ENCODE measurements at places on chromosomes 4 and X.

DNA sequence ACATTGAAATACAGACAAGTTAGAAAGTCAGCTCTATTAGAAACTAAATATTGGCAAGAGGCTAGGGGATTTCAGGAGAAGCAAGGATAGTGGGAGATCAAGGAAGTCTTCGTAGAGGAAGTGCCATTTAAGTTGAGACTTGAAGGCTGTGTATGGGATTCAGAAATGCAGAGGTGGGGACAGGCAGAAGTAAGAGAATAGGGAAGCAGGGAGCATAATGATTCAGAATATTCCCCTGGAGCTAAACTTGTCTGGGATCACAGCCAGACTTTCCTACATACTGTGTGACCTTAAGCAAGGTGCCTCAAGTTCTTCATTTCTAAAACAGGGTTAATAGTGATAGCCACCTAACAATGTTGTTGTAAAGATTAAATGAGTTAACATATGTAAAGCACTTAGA lies 108.8 kb downstream of the DDIT4L start:
- no peak for DNase-seq

DNA sequence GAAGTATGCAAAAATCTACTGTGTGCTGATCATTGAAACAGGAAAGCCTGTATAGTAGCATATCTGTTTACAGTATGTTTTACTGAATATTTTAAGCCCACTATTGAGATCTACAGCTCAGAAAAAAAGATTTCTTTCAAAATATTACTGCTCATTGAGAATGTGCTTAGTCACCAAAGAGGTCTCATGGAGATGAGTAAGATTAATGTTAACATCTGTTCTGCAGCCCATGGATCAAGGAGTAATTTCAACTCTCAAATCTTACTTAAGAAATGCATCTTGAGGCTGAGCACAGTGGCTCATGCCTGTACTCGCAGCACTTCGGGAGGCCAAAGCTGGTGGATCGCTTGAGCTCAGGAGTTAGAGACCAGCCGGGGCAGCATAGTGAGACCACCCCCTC lies 3.3 kb downstream of the RNF4 start:
- no peak for DNase-seq

DNA sequence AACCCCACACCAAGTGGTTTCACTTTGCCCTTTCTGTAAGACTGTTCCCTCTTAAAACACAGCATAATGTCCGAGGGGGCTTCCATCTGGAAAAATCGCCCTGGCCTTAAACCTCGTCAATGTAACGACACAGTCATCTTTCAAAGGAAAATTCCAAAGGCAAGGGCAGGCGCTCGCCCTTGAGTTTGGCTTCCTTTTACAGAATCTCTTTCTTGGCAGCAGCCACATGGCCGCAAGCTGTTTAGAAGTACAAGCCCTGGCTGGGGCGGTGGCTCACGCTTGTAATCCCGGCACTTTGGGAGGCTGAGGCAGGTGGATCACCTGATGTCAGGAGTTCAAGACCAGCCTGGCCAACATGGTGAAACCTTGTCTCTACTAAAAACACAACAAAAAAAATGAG lies 27.1 kb upstream of the GRPEL1 start:
- no peak for DNase-seq

GRCh38 chr4:149999485-150000074 lies 78.7 kb upstream of the DCLK2 start:
- DNase-seq, result no peak

GRCh38 chr4:56468097-56468422 lies 643 bp downstream of the SRP72 start:
- peak; percentile 31 for DNase-seq

DNA sequence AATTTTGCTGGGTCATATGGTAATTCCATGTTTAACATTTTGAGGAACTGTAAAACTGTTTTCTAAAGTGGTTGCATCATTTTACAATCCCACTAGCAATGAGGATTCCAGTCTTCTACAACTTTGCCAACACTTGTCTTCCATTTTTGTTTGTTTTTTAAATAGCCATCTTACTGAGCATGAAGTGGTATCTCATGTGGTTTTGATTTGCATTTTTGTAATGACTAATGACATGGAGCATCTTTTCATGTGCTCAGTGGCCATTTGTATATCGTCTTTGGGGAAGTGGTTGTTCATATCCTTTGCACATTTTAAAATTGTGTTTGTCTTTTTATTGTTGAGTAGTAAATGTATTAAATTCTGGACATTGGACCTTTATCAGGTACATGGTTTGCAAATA lies 94.7 kb downstream of the TMEM131L start:
- no peak for DNase-seq

GRCh38 chr4:19230906-19231545 lies 1020.7 kb upstream of the SLIT2 start:
- no peak for DNase-seq

DNA sequence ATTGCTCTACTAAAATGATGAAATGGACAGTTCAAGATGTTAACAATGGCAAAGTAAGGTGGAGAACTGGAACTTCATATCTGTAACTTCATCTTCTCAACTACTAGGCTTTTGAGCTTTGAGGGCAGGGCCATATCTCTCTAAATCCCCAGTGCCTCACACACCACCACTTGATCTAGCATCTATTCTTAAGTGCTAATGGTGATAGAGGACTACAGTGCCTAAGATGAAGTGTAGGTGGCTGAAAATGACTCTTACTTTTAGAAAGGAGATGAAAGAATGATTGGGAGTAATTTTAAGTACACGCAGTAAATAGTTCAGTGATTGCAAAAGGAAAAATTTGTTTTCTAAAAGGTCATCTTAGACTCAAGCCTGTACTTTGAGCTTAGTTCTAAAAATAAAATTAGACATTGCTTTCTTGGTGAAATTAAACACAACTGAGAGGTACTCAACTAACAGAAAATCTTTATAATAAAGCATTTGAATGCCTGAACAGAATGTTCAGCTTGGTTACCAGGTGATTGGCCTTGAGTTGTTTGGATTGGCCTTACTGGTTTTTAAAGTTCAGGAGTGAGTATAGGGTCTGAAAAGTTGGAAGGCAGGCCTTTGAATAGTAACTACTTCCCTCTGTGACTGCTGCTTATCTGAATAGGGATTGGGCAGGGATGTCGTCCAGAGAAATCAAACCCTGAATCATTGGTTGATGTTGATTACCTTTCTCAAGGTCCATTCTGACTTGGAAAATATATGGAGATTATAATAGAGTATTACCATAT lies 45.4 kb downstream of the DIAPH2 start:
- no peak for DNase-seq

GRCh38 chrX:105821471-105822121 lies 743 bp upstream of the NRK start:
- no peak for DNase-seq

DNA sequence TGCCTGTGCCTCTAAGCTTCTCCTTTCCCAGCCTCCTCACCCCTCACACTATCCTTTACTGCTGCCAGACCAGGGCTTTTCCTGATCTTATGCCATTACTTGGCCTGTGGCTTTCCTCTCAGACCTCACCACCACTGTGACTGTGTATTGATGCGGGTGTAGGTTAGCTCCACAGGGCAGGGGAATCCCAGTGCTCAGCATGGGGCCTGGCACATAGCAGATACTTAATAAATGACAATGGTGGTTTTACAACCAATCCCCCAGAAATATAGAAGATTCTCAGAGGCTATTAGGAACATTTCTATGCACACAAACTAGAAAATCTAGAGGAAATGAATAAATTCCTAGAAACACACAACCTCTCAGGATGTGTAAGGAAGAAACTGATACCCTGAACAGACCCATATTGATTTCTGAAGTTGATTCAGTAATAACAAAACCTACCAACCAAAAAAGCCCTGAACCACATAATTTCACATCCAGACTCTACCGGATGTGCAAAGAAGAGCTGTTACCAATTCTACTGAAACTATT lies 129.6 kb upstream of the QRFPR start:
- DNase-seq, result no peak

DNA sequence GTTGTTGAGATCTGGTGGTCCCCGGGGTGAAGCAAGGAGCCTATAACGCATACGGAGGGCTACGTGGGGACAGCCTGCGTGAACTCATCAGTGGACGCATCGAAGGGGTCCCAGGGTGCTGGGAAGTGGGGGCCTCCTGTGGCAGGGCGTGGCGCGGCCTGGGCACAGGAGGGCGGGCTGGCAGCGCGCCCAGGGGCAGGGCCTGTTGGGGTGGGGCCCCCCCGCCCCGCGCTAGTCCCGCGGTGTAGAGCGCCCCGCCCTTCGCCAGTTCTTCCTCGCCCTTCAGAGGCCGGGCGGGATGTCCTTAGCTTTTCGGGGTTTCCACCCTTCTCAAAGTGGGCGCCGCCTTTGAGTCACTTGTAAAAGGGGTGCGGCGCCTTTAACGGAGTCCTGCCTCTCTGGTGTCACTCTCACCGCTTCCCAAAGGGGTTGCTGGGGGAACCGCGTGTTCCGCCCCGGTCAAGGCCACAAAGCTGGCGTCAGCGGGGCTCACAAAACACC lies 632 bp downstream of the PLP2 start:
- DNase-seq, result peak; percentile 70

GRCh38 chrX:4379071-4379470 lies 665.6 kb upstream of the PRKX start:
- no peak for DNase-seq

DNA sequence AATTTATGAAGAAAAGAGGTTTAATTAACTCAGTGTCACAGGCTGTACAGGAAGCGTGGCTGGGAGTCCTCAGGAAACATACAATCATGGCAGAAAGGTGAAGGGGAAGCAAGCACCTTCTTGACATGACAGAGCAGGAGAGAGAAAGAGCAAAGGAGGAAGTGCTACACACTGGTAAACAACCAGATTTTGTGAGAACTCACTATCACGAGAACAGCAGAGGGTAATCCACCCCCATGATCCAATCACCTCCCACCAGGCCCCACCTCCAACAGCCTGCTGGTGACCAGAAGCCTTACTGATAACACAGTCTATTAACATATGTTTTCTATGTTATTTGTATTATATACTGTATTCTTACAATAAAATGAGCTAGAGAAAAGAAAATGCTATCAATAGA lies 254.8 kb downstream of the PCDH10 start:
- no peak for DNase-seq

- no peak for DNase-seq
These were observed 155.2 kb upstream of the GALNT7 start for GRCh38 chr4:173013232-173013930.

DNA sequence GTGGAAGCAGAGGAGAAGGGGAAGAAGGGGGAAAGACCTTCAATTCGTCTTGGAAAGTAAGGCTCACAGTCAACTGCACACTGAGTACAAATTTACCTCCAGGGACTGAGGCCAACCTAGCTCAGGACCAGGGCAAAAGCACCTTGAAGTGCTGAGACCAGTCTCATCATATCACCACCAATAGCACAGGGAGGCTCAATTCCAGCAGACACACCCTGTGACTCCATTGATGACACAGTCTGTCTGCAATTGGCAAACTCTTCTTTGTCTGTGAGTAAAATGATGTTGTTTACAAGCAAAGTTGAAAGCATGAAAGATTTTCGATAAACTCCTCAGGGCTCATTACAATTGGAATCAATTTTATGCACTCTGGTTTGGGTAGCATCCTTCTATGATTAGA lies 32.3 kb downstream of the TRIML1 start:
- DNase-seq, result no peak

DNA sequence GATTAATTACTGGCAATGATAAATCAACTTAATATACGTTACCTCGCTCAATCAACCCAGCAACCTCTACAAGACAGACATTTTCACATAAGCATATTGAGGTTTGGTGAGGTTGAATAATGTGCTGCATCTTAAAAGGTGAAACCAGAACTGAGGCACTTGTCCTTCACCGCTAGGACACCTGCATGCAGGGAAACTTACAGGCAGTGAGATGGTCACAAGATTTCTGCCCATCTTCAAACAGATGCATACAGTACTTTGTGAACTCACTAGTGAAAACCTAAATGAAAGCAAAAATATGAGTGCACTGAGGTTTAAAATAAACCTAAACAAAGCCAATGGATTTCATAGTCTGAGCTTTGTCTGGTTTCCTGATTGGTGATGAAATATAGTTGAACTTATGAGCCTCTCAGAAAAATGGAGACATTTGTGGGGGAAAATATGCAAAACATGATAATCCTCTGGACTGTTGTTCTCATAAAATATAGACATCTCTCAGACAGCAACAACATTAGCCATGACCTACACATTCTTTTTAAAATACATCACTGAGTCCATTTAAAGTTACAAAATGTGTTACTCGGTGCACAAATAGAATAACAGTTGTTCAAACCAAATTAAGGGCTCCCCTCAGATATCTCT lies 20.9 kb upstream of the PRSS12 start:
- no peak for DNase-seq

GRCh38 chr4:139005774-139006173 lies 9.8 kb upstream of the NOCT start:
- no peak for DNase-seq

DNA sequence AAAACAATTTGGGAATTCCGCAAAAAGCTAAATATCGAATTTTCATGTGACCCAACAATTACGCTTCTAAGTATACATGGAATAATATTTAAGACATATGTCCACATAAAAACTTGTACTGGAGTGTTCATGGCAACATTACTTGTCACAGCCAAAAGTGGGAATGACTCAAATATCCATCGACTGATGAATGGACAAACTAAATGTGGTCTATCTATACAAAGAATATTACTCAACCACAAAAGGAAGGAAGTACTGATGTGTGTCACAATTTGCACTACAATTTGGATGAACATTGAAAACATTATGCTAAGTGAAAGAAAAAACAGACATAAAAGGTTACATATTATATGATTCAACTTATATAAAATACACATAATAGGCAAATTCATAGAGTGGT lies 71.9 kb downstream of the AFF2 start:
- DNase-seq, result no peak

DNA sequence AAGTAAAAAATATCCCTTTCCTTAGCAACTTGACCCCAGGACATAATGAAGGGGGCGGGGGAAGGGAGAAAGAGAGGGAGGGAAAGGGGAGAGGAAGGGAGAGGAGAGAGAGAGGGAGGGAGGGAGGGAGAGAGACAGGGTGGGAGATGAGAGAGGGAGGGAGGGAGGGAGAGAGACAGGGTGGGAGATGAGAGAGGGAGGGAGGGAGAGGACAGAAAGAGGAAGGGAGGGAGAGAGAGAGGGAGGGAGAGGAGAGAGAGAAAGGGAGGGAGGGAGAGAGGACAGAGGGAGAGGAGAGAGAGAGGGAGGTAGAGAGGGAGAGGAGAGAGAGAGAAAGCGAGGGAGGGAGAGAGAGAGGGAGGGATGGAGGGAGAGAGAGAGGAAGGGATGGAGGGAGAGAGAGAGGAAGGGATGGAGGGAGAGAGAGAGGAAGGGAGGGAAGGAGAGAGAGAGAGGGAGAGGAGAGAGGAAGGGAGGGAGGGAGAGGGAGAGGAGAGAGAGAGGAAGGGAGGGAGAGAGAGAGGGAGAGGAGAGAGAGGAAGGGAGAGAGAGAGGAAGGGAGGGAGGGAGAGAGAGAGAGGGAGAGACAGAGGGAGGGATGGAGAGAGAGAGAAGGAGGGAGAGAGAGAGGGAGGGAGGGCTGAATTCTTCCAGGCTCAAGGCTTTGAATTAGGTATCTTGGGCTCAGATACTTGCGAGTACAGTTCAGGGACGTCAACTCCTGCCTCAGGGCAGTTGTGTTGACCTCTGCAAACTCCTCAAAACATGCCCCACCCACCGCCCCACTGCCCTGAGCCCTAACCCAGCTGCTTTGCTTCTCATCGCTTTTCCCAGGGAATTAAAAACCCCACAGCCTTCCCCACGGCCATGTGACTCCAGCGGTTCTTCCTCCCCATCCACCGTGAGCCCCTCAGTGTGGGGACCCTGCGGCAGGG lies 40.0 kb upstream of the ADRA2C start:
- no peak for DNase-seq

- DNase-seq, result no peak
These were observed 64.0 kb downstream of the ADRA2C start for GRCh38 chr4:3829956-3830773.

- no peak for DNase-seq
These were observed 26.3 kb downstream of the CXCL1 start for GRCh38 chr4:73895201-73896175.

- no peak for DNase-seq
These were observed 163.1 kb downstream of the SMARCA1 start for GRCh38 chrX:129360175-129360574.

Measured in stimulated activated naive CD4-positive, alpha-beta T cell treated with Interleukin-2 at 50 U/mL for 16 hours (primary cell).